CD4-positive, alpha-beta T cell treated with Interleukin-12 subunit alpha and Interleukin-12 subunit beta, for 1 hour (primary cell): ENCODE measurements at places on chromosomes 13 and 19.

- peak; percentile 22 for DNase-seq
Observed at GRCh38 chr13:30978981-30979956, 46.8 kb downstream of the TEX26 start.

- DNase-seq, result peak; percentile 4
Observed at GRCh38 chr13:91154558-91155353, 192.7 kb upstream of the MIR17HG start.

DNA sequence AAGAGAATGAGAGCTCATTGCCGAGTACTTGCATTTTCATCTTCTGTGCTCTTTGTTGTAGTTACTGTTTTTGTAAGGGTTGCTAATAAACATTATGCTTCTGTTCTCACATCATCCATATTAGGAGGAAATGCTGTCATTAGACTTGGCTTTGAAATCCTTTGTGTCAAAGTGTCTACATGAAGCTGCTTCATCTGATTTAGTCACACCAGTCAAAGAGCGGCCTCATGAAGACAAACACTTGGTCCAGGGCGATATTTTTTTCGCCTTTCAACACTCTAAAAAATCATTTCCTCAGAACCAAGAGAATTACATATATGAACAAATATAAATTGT lies 105.0 kb downstream of the SPRY2 start:
- no peak for DNase-seq

DNA sequence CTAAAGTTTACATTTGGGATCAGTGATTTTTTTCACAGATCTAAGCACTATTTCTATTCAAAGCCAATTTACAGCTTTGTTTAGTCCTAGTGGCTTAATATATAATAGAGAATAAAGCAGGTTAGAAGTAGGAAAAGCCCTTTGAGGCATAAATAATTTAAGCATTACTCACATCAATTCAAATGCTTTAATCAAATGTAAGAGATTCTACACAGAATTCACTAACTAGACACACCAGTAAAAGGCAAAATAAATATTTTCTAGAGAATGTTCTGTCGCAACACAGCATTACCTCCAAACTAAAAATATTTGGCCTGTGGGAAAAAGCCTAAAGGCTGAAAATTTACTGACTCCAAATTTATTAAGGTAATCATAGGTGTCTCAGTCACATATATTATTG lies 31.3 kb downstream of the KCTD12 start:
- no peak for DNase-seq

DNA sequence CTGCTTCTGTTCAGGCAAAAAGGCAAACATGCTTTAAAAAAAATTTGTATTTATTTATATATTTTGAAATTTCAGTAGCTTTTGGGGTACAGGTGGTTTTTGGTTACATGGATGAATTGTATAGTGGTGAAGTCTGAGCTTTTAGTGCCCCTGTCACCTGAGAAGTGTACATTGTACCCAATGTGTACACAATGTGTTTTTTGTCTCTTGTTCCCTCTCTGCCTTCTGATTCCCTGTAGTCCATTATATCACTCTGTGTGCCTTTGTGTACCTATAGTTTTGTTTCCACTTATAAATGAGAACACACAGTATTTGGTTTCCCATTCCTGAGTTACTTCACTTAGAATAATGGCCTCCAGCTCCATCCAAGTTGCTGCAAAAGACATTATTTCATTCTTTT lies 77.4 kb downstream of the PDS5B start:
- no peak for DNase-seq

DNA sequence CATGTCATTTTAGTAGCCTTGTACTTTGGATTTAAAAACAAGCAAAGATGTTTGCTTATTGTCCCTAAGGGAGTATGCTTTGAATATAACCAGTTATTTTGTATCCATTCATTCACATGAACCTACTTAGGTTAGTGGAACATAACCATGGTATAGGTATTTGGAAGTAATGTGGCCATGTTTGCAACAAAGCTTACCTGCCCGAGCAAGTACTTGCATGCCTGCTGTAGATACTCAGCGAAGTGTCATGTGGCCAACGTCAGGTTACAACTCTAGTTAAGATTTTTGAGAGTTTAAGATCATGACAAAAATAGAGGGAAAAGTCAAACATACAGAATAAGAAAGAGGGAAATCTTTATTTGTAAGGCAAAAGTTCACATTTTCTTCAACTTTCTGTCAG lies 57.2 kb downstream of the COG6 start:
- DNase-seq, result no peak

GRCh38 chr13:100773923-100774663 lies 99.5 kb upstream of the TMTC4 start:
- DNase-seq, result no peak

DNA sequence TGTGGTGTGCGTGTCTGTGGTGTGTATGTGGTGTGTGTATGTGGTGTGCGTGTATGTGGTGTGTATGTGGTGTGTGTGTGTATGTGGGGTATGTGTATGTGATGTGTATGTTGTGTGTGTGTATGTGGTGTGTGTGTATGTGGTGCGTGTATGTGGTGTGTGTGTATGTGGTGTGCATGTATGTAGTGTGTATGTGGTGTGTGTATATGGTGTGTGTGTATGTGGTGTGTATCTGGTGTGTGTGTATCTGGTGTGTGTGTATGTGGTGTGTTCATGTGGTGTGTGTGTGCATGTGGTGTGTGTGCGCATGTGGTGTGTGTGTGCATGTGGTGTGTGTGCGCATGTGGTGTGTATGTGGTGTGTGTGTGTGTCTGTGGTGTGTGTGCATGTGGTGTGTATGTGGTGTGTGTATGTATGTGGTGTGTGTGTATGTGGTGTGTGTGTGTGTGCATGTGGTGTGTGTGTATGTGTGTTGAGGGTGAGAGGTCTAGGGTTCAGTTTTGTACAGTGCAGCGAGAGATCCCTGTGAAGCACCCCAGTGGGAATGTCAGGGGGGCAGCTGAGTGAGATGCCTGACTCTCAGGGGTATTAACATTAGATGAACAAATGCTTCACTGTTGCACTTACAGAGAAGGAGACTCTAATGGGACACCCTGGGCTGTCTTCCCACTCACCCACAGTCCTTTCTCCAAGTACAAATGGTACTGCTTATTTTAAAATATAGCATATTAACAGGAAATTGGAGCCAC lies 61.3 kb upstream of the MEDAG start:
- DNase-seq, result no peak

- no peak for DNase-seq
Observed at GRCh38 chr19:16351133-16351809, 26.6 kb downstream of the KLF2 start.

- no peak for DNase-seq
Observed at GRCh38 chr13:95641291-95642027, 3.0 kb downstream of the DZIP1 start.

GRCh38 chr19:42131149-42132029 lies 857 bp downstream of the POU2F2 start:
- DNase-seq, result no peak

- no peak for DNase-seq
Observed at GRCh38 chr13:95146486-95146885, 154.8 kb downstream of the ABCC4 start.

- no peak for DNase-seq
Observed at GRCh38 chr19:11046605-11047354, 42.5 kb upstream of the LDLR start.

DNA sequence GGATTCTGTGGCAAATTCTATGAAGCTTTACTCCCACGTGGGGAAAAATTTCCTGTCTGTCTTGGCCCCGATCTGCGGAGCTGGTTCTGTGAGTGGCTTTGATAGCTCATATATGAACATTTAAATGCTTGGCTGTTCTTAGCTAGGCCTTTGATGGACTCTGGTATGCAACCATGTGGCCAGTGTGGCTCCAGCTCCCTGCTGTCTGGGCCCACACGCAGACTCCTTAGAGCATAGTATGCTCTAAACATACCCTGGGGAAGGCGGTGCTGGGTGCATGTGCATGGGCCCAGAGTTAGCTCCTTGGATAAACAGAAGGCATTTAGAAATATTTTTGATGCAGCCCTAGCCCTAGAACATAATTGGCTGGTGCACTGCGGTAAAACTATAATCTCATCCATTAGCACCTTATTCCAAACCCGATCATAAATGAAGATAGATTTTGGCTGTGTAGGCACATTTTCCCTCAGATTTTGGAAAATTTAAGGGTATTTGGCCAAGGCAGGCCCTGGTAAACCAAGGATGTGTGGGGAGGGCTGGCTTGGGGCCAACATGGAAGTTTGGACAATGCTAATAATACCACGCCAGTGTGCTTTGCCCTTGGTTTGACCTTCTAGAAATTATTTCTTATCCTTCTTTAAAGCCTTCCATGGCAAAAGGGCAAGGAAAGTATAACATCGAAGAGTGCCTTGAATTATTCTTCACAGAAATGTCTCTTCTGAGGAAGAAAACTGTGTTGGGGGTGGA lies 153.5 kb downstream of the LMO7 start:
- no peak for DNase-seq

DNA sequence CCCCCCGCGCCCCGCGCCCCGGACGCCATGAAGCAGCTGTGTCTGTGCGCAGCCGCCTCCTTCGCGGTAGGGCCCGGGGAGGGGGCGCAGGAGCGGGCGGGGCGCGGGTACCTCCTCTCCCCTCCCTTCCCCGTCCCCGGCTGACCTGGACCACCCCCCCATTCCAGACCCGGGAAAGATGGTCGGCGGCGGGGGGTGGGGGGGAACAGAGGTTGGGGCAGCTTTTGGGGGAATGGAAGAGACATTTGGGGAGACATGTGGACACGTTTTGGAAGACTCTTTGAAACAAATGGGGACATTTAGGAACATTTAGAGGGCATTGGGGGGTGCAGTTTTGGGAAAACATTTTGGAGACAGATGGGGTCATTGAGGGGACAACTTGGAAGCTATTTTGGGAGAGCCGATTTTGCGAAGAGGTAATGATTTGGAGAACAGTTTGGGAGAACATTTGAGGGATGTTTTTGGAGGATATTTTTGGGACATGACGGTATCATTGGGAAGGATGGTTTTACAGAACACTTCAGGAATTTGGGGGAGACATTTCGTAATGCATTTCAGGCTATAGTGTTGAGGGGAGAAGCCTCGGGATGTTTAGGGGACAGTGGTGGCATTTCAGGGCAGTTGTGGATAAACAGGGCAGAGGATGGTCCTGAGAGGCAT lies 16.1 kb downstream of the ANKRD24 start:
- DNase-seq, result no peak
